ENCODE measurements at places on chromosomes 12 and 14.
A peak's percentile ranks its signal among the peaks of the same experiment; 100 is the strongest.

- peak; percentile 34 for DNase-seq
These were observed 188.9 kb downstream of the ETV6 start for GRCh38 chr12:11838403-11838802.

DNA sequence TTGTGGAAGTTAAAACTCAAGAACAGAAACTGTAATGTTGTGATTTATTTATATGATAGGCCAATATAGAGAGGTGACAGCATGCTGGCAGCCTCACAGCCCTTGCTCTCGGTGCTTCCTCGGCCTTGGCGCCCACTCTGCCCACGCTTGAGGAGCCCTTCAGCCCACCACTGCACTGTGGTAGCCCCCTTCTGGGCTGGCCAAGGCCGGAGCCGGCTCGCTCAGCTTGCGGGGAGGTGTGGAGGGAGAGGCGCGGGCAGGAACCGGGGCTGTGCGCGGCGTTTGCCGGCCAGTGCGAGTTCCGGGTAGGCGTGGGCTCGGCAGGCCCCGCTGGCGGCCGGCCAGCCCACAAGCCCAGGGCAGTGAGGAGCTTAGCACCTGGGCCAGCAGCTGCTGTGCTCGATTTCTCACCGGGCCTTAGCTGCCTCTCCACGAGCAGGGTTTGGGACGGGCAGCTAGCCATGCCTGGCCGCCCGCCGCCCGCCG, 65.8 kb upstream of the SLC8A3 start:
- DNase-seq: peak; percentile 63

GRCh38 chr12:39161465-39162085, 256.2 kb upstream of the CPNE8 start:
- no peak for DNase-seq

GRCh38 chr14:106129274-106129673, 602.9 kb downstream of the TMEM121 start:
- DNase-seq: no peak

DNA sequence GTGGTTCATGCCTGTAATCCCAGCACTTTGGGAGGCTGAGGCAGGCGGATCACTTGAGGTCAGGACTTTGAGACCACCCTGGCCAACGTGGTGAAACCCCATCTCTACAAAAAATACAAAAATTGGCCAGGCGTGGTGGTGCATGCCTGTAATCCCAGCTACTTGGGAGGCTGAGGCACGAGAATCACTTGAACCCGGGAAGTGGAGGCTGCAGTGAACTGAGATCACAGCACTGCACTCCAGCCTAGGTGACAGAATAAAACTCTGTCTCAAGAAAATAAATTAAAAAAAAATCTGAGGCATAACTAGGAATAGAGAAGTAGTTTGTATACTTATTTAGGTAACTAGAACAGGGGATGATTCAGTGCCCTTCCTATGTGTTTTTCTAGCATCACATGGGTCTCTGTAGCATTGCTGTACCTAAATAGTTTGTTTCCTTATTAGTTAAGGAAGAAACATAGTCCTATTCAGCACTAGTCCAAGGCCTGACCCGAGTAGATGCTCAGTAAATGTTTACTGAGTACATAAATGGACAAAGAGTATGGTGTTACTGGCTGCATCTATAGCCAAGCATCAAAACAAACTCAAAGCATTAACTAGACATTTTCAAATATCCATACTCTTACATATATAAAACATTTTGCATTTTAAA, 21.7 kb downstream of the TAOK3 start:
- no peak for DNase-seq

- DNase-seq: peak; percentile 3
These were observed 22.7 kb upstream of the TEX22 start for GRCh38 chr14:105375635-105376057.

- no peak for DNase-seq
These were observed 16.0 kb downstream of the FNTB start for GRCh38 chr14:65002586-65003210.

DNA sequence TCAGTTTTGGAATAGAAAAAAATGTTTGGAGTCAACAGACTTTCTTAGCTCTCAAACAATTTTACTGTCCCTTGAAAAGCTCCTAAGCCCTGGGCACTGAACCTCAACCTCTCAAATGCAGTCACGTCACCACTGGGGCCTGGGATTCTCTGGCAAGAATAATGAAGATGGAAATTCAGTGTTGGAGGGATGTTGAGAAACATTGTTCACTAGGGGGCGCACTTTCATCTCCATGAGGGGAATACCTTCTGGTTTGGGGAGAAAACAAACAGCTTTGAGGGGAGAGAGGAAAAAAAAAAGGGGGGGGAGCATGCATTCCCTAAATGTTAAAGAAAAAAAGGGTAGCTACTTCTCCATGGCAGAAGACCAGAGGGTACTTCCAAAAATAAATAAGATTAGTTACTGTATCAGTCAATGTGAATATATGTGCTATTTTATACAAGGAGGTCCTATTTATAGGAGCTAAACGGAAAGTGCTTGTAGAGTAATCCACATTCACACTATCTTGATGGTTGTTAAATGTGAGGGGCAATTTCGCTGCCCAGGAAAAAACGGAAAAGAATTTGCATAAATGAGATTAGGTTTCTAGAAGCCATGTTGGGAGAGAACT, 5.8 kb upstream of the TBPL2 start:
- peak; percentile 90 for DNase-seq

DNA sequence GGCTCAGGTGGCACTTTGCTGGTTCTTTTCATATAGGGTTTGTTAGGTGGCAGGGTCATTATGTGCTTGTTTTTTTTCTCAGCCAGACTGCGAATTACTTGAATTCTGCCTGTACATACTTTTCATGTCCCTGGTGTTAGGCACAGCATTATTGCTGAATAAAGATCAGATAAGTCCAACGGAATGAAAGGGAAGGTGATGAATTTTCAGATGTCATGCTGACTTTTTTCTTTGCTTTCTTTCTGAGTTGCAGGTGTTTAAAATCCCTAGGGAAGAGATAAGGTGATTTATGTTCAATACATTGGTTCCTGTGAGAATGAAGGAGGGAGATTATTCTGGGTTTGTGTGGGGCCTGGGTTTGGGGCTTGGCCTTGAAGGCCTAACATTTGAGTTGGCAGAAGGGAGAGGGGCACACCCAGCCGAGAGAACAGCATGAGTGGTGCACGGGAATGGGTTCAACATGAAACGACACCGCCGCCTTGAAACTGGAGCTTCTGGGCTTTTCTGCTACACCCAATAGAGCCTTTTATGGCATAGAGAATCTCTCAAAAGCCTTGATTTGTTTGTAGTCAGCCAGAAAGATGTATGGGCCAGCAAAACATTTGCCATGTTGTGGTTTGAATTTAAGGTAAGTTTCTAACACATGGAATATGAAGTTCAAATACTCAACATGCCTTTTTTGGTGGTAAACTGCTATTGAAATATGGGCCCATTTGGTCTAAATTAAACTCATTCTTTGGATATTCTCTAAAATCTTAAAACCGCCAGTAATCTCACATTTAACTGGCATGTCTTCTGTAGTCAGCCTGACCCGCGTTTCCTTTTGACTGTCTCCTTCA, 477.0 kb downstream of the PCNX1 start:
- DNase-seq: no peak

DNA sequence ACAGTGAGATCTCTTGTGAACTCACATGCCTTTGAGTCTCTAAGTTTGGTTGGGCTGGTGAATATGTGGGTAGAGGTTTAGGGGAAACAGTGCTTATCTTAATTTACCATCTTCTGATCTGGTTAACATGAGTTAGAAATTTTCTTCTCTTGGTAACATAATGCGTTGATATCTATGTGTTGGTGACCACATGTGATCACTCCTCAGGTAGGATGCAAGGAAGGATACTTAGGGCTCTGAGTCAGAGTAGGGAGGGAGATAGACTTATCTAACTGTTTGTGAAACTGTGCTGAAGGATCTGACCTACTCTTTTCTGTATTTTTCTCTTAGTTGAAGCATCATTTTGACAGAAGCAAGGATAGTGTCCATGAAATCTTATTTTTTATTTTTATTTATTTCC, 23.1 kb downstream of the FAM234B start:
- DNase-seq: no peak

GRCh38 chr14:38485026-38485425, 229.1 kb upstream of the CLEC14A start:
- DNase-seq: no peak
